Aortic smooth muscle cell (primary cell): ENCODE measurements at places on chromosomes 5 and 9. TPM values are rescaled to one million over a fixed set of nuclear protein-coding genes. Genes with fewer than 3 reads are reported as not detected.

FOXE1 gene
- total RNA-seq = not detected in 2 replicates

MGAT1 gene
- 61.7 and 67.6 TPM in 2 replicates for total RNA-seq

KCNN2 gene
- under 0.01 and 0.25 TPM in 2 replicates for total RNA-seq

ANKRD31 gene
- total RNA-seq = 0.06 and 0.13 TPM in 2 replicates

SCGB3A2 gene
- not detected in 2 replicates for total RNA-seq

PCDHB3 gene
- total RNA-seq = 0.81 and 1.3 TPM in 2 replicates

IL9 gene
- not detected in 2 replicates for total RNA-seq

HSPB3 gene
- total RNA-seq = 0.37 TPM in 1 of 2 replicates, not detected in the other

FSTL4 gene
- total RNA-seq = not detected in 2 replicates

RHOBTB3 gene
- 27.5 and 34.6 TPM in 2 replicates for total RNA-seq

RANBP3L gene
- total RNA-seq = 0.13 and 0.31 TPM in 2 replicates

RUFY1 gene
- 77.9 and 90.4 TPM in 2 replicates for total RNA-seq

SH2D3C gene
- 1.1 and 2.0 TPM in 2 replicates for total RNA-seq

ADAMTSL2 gene
- 0.06 and 0.79 TPM in 2 replicates for total RNA-seq

OR1N1 gene
- not detected in 2 replicates for total RNA-seq

SLCO6A1 gene
- total RNA-seq = not detected in 2 replicates

TRIM41 gene
- 19.9 and 22.7 TPM in 2 replicates for total RNA-seq

LURAP1L gene
- 12.2 and 17.2 TPM in 2 replicates for total RNA-seq

PRR7 gene
- 5.3 and 6.3 TPM in 2 replicates for total RNA-seq

PMPCA gene
- total RNA-seq = 31.4 and 37.7 TPM in 2 replicates

LMNB1 gene
- 35.3 and 46.4 TPM in 2 replicates for total RNA-seq

AFAP1L1 gene
- total RNA-seq = 10.1 and 16.1 TPM in 2 replicates

SPINK4 gene
- not detected in 2 replicates for total RNA-seq

IL3 gene
- not detected in 2 replicates for total RNA-seq

ANKRD18B gene
- under 0.01 TPM in 1 of 2 replicates, not detected in the other for total RNA-seq

SLC25A2 gene
- 0.13 and 0.31 TPM in 2 replicates for total RNA-seq

AGXT2 gene
- total RNA-seq = not detected in 2 replicates

CBY3 gene
- total RNA-seq = 0.12 TPM in 1 of 2 replicates, not detected in the other

CYLC2 gene
- not detected in 2 replicates for total RNA-seq

LECT2 gene
- not detected in 2 replicates for total RNA-seq

PDCD1LG2 gene
- 13.0 and 17.8 TPM in 2 replicates for total RNA-seq

OTP gene
- not detected in 2 replicates for total RNA-seq

QRFP gene
- not detected in 2 replicates for total RNA-seq

RFK gene
- 17.7 and 22.5 TPM in 2 replicates for total RNA-seq

TMEM215 gene
- total RNA-seq = not detected in 2 replicates

GHR gene
- 3.4 and 3.6 TPM in 2 replicates for total RNA-seq

LRRC19 gene
- not detected in 2 replicates for total RNA-seq

GABRA6 gene
- total RNA-seq = not detected in 2 replicates

PROB1 gene
- total RNA-seq = 0.31 and 0.40 TPM in 2 replicates
